Esophagus squamous epithelium (tissue), 5 donors: ENCODE measurements at places on chromosomes 5 and 9.

- no peak for DNase-seq
These were observed 77.0 kb downstream of the RXRA start for GRCh38 chr9:134403292-134403681.

GRCh38 chr5:9245071-9245470, 300.8 kb downstream of the SEMA5A start:
- no peak for DNase-seq

GRCh38 chr9:136087741-136088480, 7.2 kb downstream of the NACC2 start:
- DNase-seq, result no peak

DNA sequence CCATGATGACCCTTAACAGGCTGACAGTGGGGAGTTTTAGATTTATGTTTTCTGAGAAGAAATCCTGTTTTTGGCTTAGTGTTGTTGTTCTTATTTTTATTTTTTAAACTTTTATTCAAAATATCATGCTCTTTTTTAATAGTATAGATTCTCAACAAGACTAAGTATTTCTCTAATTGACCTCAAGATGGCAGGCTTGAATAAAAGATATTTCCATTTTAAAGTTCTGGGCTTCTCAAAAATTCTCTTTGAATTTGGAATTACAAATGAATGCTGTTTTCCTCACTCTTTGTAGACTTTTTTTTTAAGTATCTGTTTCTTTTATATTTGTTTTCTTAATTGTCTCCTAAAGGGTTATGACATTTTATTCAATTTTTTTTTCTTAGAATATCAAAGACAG, 50.0 kb upstream of the SH3GL2 start:
- no peak for DNase-seq

- no peak for DNase-seq
These were observed 5.5 kb upstream of the GSN start for GRCh38 chr9:121262423-121262822.

DNA sequence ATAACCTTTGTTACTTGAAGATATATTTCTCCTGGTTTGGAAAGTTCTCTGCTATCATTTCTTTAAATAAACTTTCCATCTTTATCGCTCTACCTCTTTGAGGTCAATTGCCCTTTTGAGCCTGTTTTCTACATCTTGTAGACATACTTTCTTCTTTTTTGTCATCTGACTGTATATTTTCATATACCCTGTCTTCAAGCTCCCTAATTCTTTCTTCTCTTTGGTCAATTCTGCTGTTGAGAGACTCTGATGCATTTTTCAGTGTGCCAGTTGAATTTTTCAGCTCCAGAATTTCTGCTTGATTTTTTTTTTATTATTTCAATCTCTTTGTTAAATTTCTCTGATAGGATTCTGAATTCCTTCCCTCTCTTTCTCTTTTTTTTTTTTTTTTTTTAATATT, 511.2 kb upstream of the GRAMD2B start:
- DNase-seq, result no peak
